Caudate nucleus (tissue), 63 donors: ENCODE measurements at places on chromosomes 4 and X.

DNA sequence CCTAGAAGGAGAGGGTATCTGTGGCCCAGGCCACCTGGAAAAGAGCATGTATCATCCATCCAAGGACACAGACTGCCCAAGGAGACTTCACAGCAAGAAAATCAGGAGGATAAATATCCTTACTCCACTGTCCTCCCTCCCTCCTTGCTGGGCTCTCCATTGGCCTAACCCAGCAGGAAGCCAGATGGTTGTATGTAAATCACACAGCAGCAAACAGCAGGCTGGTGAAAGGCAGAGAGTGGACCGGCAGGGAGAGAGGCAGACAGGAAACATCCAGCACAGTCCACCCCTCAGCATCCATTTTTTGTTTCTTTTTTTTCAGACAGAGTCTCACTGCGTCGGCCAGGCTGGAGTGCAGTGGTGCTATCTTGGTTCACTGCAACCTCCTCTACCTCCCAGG is 17.5 kb downstream of the TXK start:
- no peak for DNase-seq

DNA sequence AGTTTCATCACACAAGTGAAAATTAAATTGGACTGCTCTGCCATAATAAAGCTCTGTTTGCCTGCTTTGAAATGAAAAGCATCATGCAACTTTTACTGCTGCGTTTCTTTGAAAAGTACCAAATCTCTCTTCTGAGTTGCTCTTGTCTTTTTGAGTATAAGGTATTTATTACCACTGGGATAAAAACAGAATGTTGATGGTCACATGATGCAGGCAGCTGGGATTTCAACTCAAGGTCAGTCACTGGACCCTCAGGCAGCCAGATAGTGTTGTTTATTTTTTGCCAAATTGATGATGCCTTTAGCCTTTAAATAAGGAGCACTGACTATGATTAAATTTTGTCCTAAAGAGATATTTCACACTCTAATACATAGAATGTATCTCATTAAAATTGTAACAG is 32.7 kb downstream of the DMD start:
- no peak for DNase-seq

DNA sequence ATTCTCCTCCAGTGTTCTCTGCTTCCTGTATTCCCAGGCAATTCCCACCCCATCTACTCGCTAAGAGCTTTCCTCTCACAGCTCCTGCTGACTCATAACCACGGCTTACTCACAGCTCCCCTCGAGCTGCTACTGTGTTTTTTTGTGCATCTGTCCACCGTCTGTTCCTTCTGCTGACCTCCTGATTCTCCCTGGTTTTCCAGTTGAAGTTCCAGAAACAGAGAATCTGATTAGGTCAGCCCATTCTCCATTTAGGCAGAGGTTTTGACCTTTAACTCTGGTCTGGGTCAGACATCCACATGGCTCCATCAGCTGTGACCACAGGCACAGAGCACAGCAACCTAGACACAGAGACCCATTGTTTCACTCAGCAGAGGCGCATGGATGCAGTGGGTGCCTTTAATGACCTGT is 5.5 kb upstream of the SMIM20 start:
- no peak for DNase-seq

DNA sequence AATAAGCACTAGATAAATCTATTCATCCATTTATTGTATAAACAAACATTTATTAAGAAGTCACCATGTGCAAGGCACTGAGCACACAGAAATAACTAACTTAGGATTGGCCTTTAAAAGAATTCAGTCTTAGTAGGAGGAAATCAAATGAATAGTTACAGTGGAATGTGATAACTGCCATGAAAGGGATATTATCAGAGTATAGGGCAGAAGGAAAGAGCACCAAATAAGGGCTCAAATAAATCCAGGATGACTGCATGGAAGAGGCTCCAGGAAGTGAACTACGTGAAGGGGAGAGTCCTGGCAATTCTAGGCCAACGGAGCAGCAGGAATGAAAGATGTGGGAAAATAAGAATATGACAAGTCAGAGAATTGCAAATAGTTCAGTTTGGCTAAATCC is 406.0 kb downstream of the INPP4B start:
- DNase-seq: no peak

DNA sequence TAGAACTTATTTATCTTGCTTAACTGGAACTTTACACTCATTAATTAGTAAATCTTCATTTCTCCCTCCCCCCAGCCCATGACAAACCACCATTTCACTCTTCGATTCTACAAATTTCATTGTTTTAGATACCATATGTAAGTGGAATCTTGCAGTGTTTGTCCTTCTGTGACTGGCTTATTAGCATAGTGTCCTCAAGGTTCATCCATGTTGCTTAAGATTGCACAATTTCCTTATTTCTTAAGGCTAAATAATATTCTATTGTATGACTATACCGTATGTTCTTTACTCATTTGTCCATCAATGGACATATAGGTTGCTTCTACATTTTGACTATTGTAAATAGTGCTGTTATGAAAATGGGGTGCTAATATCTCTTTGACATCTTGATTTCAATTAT is 24.5 kb upstream of the RNF212 start:
- no peak for DNase-seq
